RWPE2 (cell line): ENCODE measurements at places on chromosomes 6 and 20.

- no peaks in the 10 kb centered on the region for H3K36me3 ChIP-seq
- peaks cover 10% of the 10 kb centered on the region for H3K4me1 ChIP-seq
- H3K27ac ChIP-seq = no peak overlapping the region
- no peaks in the 10 kb centered on the region for H3K27me3 ChIP-seq
- no peak overlapping the region for H3K4me3 ChIP-seq
- no peak for DNase-seq
These were observed 1129.5 kb upstream of the MAP3K7 start for GRCh38 chr6:91716361-91716760.

DNA sequence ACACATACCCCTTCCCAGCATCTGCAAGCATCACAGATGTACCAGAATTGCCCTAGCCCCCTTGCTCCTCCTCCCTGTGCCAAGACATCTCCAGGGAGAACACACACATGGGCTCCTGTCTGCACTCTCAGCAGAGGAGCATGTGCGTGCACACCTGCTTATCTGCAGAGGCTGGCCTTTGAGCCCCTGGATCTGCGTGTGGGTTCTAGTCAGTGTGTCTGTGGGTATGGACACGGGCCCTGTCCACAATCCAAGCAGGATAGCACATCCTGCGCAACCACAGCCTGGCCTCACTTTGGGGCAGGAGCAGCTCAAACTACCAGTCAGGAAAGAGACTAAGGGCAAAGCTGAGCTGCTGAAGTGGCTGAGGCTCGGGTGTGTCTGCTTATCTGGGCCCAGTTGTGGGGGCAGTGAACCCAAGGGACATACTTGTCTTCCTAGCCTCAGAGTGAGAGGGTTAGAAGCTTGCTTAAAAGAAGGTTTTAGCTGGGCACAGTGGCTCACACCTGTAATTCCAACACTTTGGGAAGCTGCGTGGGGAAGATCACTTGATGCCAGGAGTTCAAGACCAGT is 41.0 kb downstream of the HM13 start:
- H3K36me3 ChIP-seq = peaks cover 88% of the 10 kb centered on the region
- H3K4me1 ChIP-seq = peaks cover 10% of the 10 kb centered on the region
- H3K4me3 ChIP-seq = no peak overlapping the region

GRCh38 chr6:46042355-46042999 is 26.8 kb upstream of the CLIC5 start:
- peaks cover 4% of the 10 kb centered on the region for H3K4me1 ChIP-seq
- no peak overlapping the region for H3K4me3 ChIP-seq
- no peaks in the 10 kb centered on the region for H3K27me3 ChIP-seq
- no peak overlapping the region for H3K27ac ChIP-seq
- H3K36me3 ChIP-seq = no peaks in the 10 kb centered on the region
- DNase-seq = no peak

DNA sequence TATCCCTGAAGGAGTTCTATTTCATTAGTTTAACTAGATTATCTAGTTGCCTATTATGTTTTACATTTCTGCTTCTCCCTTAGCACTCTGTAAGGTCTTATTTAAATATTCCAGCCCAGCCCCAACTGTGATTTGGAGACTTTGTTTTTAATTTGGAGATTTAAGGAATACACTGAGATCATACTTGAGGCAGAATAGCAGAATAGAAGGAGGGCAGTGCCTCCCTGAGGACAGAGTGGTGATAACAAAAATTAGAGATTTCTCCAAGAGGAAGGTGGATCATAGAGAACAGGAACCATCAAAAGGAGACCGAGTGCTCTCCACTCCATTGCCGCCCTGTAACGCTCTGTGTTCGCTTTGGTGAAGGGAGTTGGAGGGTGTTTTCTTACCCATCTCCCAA is 14.8 kb upstream of the CD164 start:
- no peak overlapping the region for H3K4me3 ChIP-seq
- no peak for DNase-seq
- H3K36me3 ChIP-seq = no peaks in the 10 kb centered on the region
- no peaks in the 10 kb centered on the region for H3K27me3 ChIP-seq

DNA sequence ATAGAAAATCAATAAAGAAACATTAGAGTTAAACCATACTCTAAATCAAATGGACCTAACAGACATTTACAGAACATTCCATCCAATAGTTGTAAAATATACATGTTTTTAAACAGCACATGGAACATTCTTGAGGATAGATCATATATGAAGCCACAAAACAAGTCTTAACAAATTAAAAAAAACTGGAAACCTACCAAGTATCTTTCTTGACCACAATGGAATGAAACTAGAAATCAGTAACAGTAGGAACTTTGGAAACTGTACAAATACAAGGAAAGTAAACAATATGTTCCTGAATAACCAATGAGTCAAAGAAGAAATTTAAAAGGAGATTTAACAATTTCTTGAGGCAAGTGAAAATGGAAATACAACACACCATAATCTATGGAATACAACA is 91.2 kb upstream of the GLP1R start:
- H3K4me3 ChIP-seq = no peak overlapping the region
- H3K27ac ChIP-seq = no peak overlapping the region
- peaks cover 6% of the 10 kb centered on the region for H3K27me3 ChIP-seq

DNA sequence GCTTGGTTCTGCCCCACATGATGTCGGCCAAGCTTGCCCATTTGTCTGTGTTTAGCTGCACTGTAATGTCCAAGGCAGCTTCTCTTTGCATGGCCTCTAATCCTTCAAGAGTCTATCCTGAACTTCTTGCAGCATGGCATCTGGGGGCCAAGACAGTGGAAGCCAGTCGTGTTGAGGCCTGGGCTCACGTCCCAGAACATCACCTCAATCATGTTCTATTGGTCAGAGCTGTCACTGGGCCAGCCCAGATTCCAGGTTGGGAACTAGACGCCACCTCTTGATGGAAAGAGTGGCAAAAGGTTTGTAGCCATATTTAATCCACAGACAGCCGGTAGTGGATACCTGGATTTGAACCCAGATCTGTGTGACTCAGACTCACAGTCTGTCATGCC is 25.3 kb downstream of the PPARD start:
- no peaks in the 10 kb centered on the region for H3K27me3 ChIP-seq
- no peak for DNase-seq
- H3K27ac ChIP-seq = peak overlapping the region; percentile 96
- H3K36me3 ChIP-seq = no peaks in the 10 kb centered on the region

GRCh38 chr6:163380216-163380615 is 34.3 kb upstream of the QKI start:
- H3K36me3 ChIP-seq = no peaks in the 10 kb centered on the region
- no peak overlapping the region for H3K4me3 ChIP-seq
- no peak for DNase-seq
- peaks cover 8% of the 10 kb centered on the region for H3K4me1 ChIP-seq

DNA sequence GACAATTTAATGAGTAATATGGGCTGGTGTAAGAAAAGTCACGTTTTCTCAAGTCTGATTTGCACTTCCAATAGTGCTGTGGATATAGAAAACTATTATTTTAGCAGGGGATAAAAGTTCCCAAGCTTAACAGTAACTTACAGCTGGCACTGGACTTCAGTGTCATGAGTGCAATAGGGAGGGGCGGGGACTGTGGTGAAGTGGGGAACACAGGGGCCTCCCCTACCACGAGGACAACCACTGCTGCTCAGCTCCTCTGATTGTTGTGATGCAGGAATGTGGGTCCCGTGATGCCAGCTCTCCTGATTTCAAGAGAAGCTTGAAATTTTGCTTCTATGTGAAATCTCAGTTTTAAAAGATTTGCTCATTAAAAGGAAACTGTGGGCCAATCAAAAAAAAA is 24.0 kb downstream of the SLC13A3 start:
- DNase-seq = peak; percentile 51
- H3K4me1 ChIP-seq = no peaks in the 10 kb centered on the region
- H3K27ac ChIP-seq = no peak overlapping the region
- no peak overlapping the region for H3K4me3 ChIP-seq

GRCh38 chr6:132936646-132937045 is 122.3 kb downstream of the RPS12 start:
- H3K4me1 ChIP-seq = no peaks in the 10 kb centered on the region
- H3K4me3 ChIP-seq = no peak overlapping the region

GRCh38 chr6:153963352-153963751 is 75.7 kb upstream of the OPRM1 start:
- peaks cover 10% of the 10 kb centered on the region for H3K4me1 ChIP-seq
- H3K36me3 ChIP-seq = no peaks in the 10 kb centered on the region
- no peaks in the 10 kb centered on the region for H3K27me3 ChIP-seq

DNA sequence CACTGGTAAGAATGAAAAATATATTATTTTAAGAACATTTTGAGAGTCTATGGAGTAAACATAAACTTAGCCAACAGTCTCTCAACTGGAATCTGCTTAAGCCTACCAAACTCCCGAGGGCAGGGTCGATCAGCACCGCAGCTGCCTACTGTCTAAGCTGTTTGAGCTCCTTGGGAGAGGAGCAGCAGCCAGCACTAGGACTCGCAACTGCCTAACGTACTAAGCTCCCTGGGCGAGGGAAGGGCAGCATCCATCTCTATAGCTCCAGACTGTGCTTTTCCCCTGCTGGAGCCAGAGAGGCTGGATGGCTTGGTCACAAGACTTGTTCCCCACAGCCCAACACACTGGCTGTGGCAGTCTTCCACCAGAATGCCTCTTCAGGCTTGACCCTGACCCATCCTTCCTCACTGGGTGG is 96.4 kb downstream of the MOXD1 start:
- no peak for DNase-seq
- no peak overlapping the region for H3K4me3 ChIP-seq
- no peaks in the 10 kb centered on the region for H3K36me3 ChIP-seq
- H3K27ac ChIP-seq = no peak overlapping the region
- H3K27me3 ChIP-seq = no peaks in the 10 kb centered on the region
- H3K4me1 ChIP-seq = no peaks in the 10 kb centered on the region

DNA sequence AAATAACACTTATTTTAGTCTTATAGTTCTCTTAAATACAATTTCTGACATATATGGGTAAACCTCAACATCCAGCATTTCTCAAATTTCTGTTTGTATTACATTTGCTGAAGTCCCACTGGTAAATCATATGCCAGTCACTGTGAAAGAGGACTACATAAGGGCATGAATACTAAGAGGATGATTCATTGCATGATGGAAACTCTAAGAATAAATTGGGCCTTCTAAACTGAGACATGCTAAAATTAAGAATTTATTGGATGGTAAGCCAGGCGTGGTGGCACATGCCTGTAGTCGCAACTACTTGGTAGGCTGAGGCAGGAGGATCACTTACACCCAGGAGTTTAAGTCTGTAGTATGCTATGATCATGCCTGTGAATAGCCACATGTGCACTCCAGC is 12.1 kb downstream of the DEFB123 start:
- no peaks in the 10 kb centered on the region for H3K27me3 ChIP-seq
- no peaks in the 10 kb centered on the region for H3K4me1 ChIP-seq
- no peak for DNase-seq
- H3K4me3 ChIP-seq = no peak overlapping the region
- H3K36me3 ChIP-seq = no peaks in the 10 kb centered on the region

DNA sequence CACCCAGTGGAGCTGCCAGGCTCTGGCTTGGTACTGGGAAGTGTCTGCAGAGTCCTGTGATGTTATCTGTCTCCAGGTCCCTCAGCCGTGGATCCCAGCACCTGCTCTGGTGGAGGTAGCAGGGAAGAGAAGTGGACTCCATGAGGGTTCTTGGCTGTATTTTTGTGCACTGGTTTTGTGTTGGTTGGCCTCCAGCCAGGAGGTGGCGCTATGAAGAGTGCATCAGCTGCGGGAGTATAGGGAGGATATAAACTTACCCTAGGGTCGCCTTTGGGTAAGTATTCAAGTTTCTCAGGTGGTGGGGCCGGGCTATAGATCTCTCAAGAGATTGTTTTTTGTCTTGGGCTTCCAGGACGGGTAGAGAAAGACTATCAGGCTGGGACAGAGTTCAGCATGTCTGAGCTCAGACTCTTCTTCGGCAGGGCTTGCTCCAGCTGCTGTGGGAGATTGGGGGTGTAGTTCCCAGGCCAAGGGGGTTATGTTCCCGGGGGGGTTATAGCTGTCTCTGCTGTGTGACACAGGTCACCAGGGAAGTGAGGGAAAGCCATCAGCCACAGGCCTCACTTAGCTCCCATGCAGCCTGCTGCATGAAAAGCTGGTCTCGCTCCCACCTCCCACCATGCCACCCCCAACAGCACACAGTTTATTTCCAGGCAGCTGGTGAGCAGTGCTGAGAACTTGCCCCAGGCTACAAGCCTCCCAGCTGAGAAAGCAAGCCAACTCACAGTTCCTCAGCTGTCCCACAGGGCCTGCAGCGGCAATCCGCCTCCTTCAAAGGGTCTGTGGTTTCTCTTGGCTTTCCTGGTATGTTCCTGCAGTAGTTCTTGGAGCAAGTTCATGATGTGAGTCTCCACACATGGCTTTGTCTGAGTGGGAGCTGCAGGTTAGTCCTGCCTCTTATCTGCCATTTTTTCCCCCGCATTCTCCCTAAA is 115.7 kb downstream of the AIG1 start:
- H3K4me3 ChIP-seq = no peak overlapping the region
- peaks cover 24% of the 10 kb centered on the region for H3K36me3 ChIP-seq
- peak overlapping the region; percentile 15 for H3K27ac ChIP-seq

DNA sequence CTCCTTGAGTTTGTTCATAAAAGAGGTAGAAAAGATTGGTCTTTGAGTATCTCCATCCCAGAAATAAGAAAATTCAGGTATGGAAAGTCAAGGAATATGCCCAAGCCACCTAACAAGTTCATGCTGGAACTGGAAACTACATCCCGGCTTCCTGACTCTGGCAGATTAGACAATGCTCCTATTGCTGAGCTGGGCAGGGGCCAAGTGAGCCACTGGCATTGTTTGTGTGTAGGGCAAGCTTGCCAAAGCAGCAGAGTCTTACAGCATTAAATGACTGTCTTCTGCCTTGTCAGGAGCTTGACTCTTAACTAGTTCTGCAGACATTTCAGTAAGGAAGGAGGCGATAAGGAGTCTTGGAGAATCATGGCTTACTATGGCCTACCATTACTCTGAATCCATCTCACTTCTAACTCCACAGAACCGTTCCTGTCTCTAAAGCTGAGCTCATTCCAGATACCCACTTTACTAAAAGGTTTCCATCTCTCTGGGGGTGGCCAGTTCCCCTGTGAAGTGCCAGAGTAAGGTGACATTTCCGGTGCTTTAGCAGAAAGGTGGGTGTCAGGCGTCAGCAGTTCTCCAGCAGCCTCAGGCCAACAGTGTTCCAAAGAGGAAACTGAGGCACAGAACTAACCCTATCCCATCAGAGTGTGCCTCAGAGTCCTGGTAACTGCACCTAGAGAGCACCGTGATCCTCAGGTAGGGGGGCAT is 30.1 kb downstream of the PRDM1 start:
- no peaks in the 10 kb centered on the region for H3K36me3 ChIP-seq
- H3K27me3 ChIP-seq = no peaks in the 10 kb centered on the region
- H3K4me1 ChIP-seq = peaks cover 4% of the 10 kb centered on the region

GRCh38 chr6:155158030-155158843 is 105.6 kb upstream of the CLDN20 start:
- H3K36me3 ChIP-seq = no peaks in the 10 kb centered on the region
- no peak overlapping the region for H3K4me3 ChIP-seq

GRCh38 chr6:101832371-101832770 is 438.9 kb downstream of the GRIK2 start:
- no peaks in the 10 kb centered on the region for H3K36me3 ChIP-seq
- no peak overlapping the region for H3K27ac ChIP-seq
- no peak overlapping the region for H3K4me3 ChIP-seq
- H3K27me3 ChIP-seq = no peaks in the 10 kb centered on the region
- DNase-seq = no peak
- H3K4me1 ChIP-seq = no peaks in the 10 kb centered on the region

GRCh38 chr6:110810896-110811586 is 4.2 kb downstream of the CDK19 start:
- no peaks in the 10 kb centered on the region for H3K27me3 ChIP-seq
- peaks cover 6% of the 10 kb centered on the region for H3K4me1 ChIP-seq
- no peaks in the 10 kb centered on the region for H3K36me3 ChIP-seq
- H3K4me3 ChIP-seq = no peak overlapping the region
- DNase-seq = no peak
- H3K27ac ChIP-seq = no peak overlapping the region

- DNase-seq = no peak
- no peak overlapping the region for H3K27ac ChIP-seq
- peaks cover 7% of the 10 kb centered on the region for H3K27me3 ChIP-seq
- H3K36me3 ChIP-seq = no peaks in the 10 kb centered on the region
These were observed 543.2 kb upstream of the CHD6 start for GRCh38 chr20:42161228-42161829.
